ENCODE measurements at places on chromosomes 16 and 17.

DNA sequence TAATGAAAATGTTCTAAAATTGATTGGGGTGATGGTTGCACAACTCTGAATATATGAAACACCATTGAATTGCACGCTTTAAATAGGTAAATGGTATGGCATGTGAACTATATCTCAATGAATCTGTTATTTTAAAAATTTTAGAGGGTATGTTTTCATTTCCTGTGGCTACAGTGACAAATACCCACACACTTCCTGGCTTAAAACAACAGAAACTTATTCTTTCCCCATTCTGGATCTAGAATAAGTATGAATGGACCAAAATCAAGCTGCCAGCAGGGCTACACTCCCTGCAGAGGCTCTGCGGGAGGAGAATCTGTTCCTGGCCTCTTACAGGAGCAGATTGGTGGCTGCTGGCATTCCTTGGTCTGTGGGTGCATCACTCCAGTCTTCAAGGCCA lies 11.3 kb upstream of the PECAM1 start:
- no peak for DNase-seq

DNA sequence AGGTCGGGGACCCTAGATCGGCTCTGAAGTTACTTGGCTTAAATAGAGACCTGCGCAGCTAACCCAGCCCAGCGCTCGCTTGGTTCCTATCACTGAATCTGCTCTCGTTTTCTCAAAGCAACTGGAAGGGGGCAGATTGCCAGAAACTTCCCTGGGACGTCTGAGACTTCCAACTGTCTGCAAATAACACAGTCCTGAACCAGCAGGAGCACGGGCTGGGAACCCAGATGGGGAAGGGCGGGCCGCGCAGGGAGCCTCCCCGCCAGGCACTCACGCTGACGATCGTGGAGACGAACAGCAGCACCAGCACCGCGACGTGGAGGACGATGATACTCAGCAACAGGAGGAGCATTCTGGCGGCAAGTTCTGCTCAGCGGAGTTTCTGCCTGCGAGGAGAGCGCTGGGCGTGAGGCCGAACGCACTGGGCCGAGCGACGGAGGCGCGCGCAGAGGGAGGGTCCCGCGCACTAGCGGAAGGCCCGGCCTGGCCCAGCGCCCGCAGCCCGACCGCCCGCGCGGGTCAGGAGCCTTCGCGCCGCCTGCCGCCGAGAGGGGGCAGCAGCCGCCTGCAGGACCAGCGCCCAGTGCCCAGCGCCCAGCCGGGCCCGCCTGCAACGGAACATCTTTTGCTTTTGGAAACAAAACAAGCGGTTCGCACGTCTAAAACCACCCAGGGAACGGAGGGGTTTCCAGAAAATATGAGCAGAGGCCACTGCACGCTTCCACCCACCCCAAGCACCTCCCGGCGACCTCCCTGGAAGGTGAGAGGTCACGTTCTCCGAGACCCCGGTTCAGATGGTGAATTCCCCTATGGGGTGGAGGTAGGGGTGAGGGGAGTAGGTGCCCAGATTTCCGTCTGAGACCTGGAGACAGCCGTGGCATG lies 4.5 kb downstream of the PMP22 start:
- DNase-seq = peak; percentile 33

GRCh38 chr17:80955078-80955477 lies 36.6 kb upstream of the CHMP6 start:
- DNase-seq = no peak

DNA sequence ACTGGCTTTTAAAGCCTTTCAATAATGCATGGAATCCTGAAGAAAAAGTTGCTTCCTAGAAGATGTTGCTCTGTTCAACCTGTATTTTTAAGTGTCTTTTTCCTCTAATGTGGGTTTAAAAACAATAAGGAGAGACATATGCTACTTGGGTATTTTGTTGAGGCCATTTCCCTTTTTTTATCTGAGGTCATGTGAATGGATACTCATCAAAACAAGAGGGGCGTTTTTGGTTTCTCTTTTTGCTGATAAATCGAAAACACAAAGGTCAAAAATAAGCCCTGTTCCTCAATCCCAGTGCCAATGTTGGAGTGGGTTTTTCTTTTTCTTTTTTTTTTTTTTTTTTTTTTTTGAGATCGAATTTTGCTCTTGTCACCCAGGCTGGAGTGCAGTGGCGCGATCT lies 468.0 kb upstream of the RBFOX1 start:
- no peak for DNase-seq

GRCh38 chr17:82402865-82403264 lies 15.3 kb upstream of the HEXD start:
- DNase-seq = no peak

- DNase-seq = no peak
Measured at GRCh38 chr16:47664653-47665325, 203.7 kb downstream of the PHKB start.

- no peak for DNase-seq
Measured at GRCh38 chr16:64773184-64773583, 348.7 kb downstream of the CDH11 start.

DNA sequence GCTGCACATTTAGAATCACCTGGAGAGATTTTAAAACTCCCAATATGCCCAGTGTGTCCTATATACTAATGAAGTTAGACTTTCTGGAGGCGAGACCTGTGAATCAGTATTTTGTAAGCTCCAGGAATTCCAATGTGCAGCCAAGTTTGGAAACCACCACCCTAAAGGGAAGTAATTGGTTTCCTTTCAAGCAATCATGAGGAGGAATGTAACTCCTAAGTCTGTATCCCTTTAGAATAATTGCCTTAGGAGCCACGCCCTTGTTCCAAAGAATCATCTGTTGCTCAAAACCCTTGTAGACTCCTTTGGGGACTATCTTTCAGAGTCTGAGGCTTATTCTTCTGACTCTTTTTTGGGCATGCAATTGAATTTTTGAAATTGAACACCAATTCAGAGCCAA lies 84.4 kb downstream of the DNAH9 start:
- no peak for DNase-seq

- DNase-seq = no peak
Measured at GRCh38 chr16:89453501-89454321, 36.6 kb downstream of the ANKRD11 start.

GRCh38 chr17:78166416-78166815 lies 2.0 kb upstream of the SYNGR2 start:
- DNase-seq = no peak

GRCh38 chr16:19642501-19642900 lies 75.5 kb downstream of the KNOP1 start:
- no peak for DNase-seq

DNA sequence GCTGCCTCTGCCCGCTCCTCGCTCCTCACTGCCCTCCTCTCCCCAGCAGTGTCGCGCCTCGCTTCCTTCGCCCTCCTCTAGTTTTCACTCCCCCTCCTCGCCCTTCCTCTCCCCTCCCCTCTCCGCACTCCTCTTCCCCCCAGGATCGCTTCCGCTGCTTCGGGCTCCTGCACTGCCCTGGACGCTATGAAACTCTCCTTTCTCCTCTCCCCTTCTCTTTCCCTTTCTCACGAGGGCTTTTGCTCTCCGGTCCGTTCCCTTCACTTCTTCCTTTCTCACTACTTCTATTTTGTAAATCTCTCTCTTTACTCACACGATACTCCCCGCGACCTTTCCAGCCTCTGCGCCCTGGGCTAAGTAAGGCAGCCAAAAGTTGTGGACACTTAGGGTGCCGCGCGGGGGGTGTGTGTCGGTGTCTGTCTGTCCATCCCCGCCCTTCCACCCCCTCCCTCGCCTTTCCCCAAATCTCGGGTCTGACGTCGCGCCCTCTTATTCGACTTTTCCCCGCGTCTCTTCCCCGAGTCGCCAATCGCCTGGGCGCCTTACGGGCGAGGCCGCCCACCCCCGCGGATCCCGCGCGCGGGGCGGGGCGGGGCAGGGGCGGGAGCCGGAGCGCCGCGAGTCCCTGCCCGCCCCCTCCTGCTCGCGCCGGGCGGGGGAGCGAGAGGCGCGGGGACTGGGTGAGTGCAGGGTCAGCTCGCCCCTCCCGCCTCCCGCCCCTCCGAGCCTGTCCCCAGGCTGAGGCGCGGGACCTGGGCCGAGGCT lies at the start of gene IRX3:
TSS of gene IRX3 (minus strand) at position 422 of the 765 bp plus-strand sequence. CDS start 737 bp downstream, outside the sequence.
- DNase-seq = no peak

- no peak for DNase-seq
Measured at GRCh38 chr16:380762-381011, 1.1 kb downstream of the PGAP6 start.
